CD4-positive, alpha-beta T cell treated with Interleukin-21 for 1 hour (primary cell): ENCODE measurements at places on chromosomes 3 and 15.
A peak's percentile ranks its signal among the peaks of the same experiment; 100 is the strongest.

GRCh38 chr15:49693498-49693897, 72.7 kb downstream of the DTWD1 start:
- DNase-seq, result no peak

GRCh38 chr3:124862006-124862405, 25.2 kb downstream of the ITGB5 start:
- no peak for DNase-seq

- DNase-seq, result no peak
Measured at GRCh38 chr3:12922306-12922705, 80.9 kb upstream of the RPL32 start.

- DNase-seq, result no peak
Measured at GRCh38 chr3:175956964-175957363, 1097.8 kb downstream of the NAALADL2 start.

- no peak for DNase-seq
Measured at GRCh38 chr3:118973050-118973449, 61.6 kb downstream of the IGSF11 start.

GRCh38 chr3:27353221-27353620, 16.0 kb downstream of the NEK10 start:
- DNase-seq, result no peak

GRCh38 chr15:100018191-100018590, 285.0 kb upstream of the LYSMD4 start:
- no peak for DNase-seq

DNA sequence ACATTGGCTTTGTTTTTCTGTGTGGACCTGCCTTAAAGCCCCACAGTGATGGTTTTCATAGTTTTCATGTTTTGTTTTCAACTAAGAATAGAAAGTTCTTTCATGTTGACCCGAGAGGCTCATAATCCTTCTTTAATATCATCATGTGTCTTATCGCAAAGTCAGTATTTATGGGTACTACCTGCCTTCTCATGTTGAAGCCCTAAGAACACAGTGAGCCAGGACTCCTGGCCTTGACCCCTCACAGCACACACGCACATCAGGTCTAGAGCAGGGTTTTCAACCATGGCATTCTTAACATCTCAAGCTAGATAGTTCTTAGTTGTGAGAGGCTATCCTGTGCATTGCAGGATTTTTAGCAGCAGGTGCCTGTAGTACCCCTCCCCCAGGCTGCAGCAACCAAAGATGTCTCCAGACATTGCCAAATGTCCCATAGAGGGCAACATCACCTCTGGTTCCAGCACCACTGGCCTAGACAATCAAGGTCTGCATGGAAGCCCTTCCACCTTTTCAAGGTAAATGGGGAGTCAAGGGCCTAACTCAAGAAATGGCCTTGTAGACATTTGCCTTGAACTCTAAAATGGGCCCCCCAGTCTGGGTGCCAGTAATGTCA, 118.3 kb downstream of the MTHFS start:
- DNase-seq, result no peak

GRCh38 chr3:18143258-18143780, 281.8 kb downstream of the SATB1 start:
- no peak for DNase-seq

- DNase-seq, result no peak
Measured at GRCh38 chr3:43734685-43735084, 43.9 kb downstream of the ABHD5 start.

DNA sequence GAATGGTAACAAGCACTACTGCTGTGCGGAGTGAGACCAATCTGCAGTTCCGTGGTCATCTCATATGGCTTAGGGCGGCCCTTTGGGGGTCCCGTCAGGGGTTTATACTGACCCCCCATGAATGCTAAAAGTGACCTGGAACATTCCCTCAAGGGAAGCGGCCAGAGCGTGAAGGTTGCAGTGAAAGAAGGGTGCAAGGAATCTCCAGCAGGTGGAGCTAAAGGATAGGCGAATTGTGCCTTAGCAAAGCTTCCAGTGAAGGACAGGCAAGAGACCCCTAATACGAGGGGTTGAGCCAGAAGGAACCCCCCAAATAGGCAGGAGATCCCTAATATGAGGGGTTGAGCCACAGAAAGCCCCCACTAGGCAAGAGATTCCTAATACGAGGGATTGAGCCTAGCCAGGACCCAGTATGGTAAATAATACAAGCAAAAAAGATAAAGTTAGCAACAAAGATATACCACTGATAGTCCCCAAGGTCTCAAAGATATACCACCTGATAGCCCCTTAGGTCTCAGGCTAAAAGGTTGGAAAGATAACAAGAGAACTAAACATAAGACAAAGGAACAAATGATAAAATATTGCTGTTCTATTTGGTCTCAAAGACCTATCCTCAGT, 32.8 kb downstream of the ZNF589 start:
- peak; percentile 69 for DNase-seq

GRCh38 chr15:78751602-78751979, 59.7 kb downstream of the ADAMTS7 start:
- no peak for DNase-seq

GRCh38 chr15:99239545-99240198, 9.7 kb downstream of the TTC23 start:
- no peak for DNase-seq

DNA sequence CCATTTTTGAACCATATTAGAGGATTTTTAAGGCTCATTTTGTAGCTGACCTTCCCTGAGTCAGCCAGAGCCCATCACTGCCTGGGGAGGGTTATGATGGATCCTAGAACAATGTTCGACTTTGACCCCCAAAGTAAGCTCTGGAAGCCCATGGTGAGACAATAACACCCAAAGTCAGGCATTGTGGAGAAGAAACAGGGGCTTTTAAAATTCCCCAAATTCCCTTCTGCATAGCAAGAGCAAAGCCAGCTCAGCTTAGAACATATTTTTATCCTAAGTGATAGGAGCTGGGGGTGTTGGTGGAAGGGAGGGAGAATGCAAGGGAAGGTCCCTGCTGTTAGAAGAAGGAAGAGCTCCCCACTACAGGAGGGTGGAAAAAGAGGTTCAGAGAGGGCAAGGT, 4.0 kb downstream of the ITGA11 start:
- DNase-seq, result no peak

- no peak for DNase-seq
Measured at GRCh38 chr3:86985181-86985826, 5.6 kb downstream of the VGLL3 start.

- DNase-seq, result no peak
Measured at GRCh38 chr3:119120480-119120879, 25.5 kb upstream of the TEX55 start.

DNA sequence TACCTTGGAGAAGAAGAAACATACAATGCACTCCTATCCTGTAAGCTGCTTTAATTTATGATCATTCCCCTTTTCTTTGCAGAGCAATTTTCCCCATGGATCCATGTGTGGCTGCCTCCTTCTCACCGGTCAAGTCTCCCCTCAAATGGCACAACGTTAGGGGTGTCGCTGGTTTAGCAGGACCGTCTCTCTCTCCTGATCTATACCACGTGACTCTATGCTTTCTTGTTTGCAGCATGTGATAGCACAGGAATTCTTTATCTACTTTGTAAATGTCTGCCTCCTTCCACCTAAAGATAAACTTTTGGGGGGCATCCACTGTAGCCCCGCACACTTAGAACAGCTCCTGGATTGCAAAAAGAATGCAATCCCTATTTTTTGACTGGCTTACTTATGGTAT, 506.0 kb downstream of the MAGI1 start:
- DNase-seq, result no peak
